RPMI8226 (cell line): ENCODE measurements at places on chromosomes 6 and 20.
A peak's percentile ranks its signal among the peaks of the same experiment; 100 is the strongest.

GRCh38 chr20:63567386-63568169 lies 6.5 kb downstream of the HELZ2 start:
- peak; percentile 83 for DNase-seq

DNA sequence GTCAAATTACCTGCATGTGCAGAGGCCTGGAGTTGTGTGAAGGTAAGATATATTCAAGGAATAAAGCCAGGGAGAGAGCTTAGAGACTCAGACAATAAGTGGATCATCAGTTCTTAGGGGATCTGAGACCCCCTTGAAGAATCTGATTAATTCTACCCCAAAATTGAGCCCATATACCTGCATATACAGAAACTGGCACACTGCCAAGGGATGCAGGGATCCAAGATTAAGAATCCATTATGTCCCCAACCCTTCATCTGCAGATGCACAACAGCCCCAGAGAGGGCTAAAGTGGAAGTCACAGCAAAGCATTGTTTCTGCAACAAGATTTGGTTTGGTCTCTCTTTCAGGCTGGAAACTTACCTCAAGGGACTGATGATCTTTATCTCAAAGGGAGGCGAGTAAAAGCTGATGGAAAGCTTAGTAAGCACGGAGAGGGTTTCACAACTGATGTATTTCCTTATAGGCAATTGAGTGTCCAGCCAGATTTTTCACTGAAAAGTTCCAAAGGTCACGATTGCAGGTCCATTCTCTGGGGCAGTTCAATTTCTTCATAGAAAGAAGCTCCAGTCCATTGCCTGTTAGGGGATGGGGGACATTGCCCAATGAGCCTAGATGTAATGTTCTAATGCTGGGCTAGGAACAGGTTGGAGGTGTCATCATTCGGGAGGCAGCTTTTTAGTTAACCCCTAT lies 20.9 kb upstream of the STK35 start:
- no peak for DNase-seq

GRCh38 chr6:169223006-169223405 lies 30.6 kb downstream of the THBS2 start:
- no peak for DNase-seq

DNA sequence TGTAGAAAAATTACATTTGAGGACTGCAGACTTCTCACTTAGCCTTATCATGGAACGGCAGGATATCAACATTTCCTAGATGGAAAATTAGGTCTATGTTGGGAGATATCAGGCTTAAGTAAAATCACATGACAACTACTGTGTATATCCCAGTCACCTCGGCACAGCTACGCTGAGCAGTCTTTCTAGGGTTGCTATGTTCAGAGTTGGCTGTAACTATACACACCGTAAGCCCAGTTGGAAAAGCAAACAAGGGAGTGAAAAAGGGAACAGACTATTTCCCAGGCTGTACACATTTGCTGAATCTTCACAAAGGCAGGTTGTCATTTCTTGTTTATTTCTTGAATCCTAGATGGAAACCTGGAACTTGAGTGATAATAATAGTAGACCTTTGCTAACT lies 80.7 kb upstream of the PTPRK start:
- no peak for DNase-seq

DNA sequence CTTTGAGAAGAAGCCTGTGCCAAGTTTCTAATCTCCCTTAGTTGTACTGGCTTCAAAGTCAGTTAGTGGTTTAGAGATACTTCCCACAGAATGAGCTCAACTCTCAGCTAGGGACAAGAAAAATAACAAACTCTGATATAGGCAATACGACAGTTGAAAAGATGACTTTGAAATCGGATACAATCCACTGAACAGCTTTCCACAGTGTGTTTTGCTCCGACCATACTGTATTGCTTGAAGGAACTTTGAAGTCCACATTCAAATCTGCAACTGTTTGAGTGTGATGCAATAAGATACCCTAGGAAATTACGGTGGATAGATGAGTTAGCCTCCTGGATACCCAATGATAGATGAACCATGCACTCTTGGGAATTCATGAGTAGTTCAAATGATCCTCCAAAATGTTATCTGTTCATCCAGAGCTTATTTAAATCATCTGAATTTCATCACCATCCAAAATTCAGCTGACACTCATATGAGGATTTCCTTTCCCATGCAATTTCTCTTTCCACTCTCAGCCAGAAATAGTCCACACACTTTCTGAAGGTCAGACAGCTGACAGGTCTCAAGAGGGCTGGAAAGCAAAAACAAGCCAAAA lies 443.8 kb downstream of the HAO1 start:
- DNase-seq, result no peak

DNA sequence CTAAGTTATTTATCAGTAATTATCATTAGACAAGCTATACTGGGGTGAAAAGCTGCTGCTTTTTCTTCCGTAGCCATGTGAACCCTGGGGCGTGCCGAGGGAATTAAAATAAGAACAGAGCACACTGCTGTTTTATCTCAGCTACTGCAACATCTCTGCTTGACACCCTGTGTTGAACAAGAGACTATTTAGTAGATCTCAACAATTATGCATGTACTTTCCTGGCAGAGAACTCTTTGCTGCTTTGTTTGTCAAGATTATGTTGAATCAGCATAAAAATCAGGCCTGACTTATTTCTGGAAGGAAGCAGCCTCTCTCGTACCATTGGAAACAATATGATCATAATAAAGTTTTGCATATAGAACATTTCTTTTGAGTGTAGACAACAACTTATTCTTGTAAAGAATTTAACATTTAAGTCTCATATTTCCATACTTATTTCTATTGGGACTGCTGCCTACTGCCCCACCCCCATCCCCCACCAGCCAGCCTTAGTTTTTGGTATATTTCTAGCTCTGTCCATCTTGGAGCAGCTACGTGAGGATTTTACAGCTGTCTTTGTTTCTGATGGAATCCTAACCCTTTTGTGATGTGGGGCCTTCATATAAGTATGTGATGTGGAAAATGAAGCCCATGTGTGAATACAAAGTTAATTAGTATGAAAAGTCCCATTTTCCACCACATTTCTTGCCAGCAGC lies 1011.4 kb downstream of the KIF16B start:
- DNase-seq, result no peak

DNA sequence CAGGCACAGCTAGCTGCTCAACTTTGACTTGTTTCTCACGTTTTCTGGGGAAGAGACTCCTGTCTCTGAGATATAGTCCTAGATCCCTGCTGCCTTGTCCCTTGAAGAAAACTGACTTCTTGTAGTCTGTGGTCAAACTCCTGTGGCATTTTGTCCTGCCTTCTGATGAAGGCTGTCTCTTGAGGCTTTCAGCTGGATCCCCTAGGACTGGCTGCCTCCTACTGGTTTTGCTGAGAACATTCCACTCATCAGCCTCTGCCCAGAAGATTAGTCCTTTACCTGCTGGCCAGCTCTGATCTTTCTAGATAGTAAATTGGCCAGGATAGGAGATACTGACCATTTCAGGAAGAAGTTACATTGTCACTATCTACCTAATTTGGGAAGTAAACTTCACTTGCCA lies 71.9 kb upstream of the CNR1 start:
- DNase-seq, result no peak

- DNase-seq, result no peak
Measured at GRCh38 chr6:73341335-73341734, 12.7 kb downstream of the DPPA5 start.

DNA sequence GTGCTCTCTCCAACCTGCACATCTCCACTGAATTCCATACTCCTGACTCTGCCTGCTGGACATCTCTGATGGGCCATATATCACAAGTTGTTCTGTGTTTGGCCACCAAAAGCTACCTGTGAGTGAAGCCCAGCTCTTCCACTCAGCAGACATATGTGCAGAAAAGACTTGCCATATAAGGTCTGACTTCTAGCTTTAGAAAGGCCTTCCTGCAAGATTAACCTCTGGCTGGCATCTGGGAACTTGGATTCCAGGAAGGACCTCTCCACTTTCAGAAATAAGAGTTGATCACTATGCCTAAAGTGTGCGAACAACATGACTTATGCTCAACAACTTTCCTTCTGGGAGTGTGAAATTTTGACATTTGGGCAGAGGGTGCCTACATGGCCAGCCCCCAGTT lies 113.7 kb downstream of the TNFAIP3 start:
- DNase-seq, result no peak

- no peak for DNase-seq
Measured at GRCh38 chr6:34601706-34602105, 45.6 kb upstream of the SPDEF start.

DNA sequence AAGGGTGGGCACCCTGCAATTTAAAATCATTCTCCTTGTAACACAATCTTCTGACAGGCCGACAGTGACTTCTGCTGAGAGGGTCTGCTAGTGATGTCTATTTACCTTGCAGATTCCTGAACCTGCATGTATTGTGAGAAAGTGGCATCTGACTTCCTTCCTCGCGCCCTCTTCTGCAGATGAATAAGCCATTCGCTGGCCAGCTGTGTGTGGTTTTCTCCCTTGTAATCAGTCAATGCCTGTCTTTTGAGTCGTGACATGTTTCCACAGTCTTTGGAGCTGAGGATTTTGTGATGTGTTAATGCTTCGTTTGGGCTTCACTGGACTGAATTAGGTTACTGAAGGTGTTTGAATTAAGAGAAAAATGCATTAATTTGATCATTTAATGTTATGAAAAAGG lies 125.3 kb downstream of the GRM1 start:
- DNase-seq, result no peak

GRCh38 chr6:25670208-25670607 lies 18.2 kb downstream of the SCGN start:
- DNase-seq, result no peak

DNA sequence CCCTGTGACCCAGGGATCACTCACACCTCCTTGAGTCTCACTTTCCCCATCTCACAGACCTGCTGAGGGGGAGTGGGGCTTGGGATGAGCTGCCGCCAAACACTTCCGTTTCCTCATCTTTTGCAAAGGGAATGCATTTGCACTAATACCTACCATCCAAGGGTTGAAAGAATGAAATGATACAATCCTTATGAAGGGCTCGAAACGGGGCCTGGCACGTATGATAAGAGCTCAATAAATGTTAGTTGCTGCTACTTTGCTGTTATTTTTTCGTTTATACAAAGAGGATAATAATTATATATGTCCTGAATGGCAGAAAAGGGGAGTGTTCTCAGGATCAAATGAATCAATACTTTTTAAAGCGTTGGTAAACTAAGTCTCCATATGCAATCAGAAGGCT lies 6.1 kb upstream of the TFAP2D start:
- no peak for DNase-seq

- DNase-seq, result no peak
Measured at GRCh38 chr20:34952671-34953070, 2.9 kb downstream of the GSS start.

DNA sequence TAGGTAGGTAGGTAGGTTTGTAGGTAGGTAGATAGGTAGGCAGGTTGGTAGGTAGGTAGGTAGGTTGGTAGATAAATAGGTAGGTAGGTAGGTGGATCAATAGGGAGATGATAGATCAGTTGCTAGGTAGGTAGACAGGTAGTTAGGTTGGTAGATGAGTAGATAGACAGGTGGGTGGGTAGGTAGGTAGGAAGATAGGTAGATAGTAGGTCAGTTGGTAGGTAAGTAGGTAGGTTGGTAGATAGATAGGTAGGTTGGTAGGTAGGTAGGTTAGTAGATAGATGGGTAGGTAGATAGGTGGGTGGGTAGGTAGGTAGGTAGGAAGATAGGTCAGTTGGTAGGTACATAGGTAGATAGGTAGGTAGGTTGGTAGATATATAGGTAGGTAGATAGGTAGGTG lies 72.0 kb upstream of the PDE10A start:
- no peak for DNase-seq

GRCh38 chr6:6783721-6784120 lies 195.2 kb downstream of the LY86 start:
- no peak for DNase-seq

- no peak for DNase-seq
Measured at GRCh38 chr6:42339991-42340401, 111.7 kb downstream of the TRERF1 start.

DNA sequence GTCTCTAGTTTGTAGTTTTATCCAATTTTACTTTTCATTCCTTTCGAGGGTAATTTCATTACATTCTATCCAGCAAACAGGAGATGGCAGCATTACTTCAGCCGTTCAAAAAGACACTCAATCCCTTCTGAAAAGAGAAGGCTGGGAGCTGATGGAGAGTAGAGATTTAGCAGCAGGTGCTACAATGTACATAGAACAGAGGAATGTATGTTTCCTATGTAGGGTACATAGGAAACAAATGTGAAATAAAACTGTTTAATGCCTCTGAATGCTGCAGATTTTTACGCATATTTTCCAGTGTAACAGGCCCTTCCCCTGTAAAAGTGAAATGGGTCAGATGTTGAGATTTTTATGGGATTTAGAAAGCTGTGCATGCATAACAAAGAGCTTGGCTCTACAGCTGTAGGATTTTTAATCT lies 16.0 kb downstream of the RPS12 start:
- DNase-seq, result peak; percentile 34

DNA sequence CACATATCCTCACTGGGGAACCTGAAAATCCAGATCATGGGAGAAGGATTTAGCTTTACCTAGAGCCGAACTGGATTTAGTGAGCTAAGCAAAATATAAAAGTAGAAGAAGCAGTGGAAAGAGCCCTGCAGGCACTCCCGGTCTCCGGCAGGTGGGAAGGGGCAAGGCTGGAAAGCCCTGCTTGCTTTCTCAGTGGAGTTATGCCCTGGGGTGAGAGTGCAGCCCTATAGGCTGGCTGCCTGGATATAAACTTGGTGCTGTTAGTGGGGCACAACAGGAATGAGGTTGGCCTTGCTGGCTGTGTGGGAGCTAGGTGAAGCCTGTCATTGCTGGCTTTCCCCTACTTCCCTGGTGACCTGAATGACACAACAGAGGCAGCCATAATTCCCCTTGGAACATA lies 122.0 kb downstream of the CDK19 start:
- no peak for DNase-seq

GRCh38 chr20:50877232-50877743 lies 53.9 kb downstream of the ADNP start:
- no peak for DNase-seq

GRCh38 chr6:168013250-168013915 lies 15.9 kb downstream of the KIF25 start:
- peak; percentile 28 for DNase-seq

DNA sequence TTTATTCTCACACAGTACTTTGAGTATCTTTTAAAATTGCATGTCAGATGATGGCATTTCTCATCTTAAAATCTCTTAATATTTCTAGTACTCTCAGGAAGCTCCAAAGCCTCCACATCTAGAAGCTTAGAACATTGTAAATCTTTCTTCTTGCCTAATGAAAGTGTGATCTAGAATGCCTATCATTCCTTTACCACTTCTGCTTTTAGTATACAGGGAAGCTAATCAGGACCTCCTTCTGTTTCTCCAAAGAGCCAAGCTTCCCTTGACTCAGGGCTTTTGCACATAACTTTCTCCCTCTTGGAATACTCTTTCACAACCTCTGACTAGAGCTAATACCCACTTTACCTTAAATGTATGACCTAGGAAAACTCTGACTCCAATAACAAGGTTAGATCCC lies 7.5 kb upstream of the ELOVL4 start:
- no peak for DNase-seq

DNA sequence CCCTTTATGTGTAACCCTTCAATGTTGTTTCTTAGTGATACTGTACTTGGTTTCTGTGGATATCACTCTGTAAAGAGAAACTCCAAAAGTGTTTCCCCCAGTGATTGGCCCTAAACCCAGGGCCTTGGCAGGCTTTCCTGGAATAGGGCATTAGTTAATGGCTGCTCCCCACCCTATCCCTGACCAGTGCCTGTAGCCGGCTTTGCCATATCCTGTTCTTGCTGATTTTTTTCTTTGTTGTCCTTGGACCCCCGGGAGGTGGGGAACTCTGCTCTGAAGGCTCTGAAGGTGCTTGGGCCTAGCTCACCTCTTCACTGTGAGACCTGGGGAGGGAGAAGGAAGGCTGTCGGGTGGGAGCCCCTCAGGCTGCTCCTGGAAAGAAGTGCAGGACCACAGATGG lies 120.1 kb downstream of the TCP11 start:
- no peak for DNase-seq

- DNase-seq, result peak; percentile 78
Measured at GRCh38 chr6:26536571-26537159, 1.5 kb upstream of the HMGN4 start.
